ENCODE measurements at places on chromosomes 1 and 21.

- DNase-seq = no peak
Observed at GRCh38 chr1:184393962-184394361, 7.1 kb downstream of the C1orf21 start.

- no peak for DNase-seq
Observed at GRCh38 chr1:88490676-88491075, 193.4 kb upstream of the PKN2 start.

DNA sequence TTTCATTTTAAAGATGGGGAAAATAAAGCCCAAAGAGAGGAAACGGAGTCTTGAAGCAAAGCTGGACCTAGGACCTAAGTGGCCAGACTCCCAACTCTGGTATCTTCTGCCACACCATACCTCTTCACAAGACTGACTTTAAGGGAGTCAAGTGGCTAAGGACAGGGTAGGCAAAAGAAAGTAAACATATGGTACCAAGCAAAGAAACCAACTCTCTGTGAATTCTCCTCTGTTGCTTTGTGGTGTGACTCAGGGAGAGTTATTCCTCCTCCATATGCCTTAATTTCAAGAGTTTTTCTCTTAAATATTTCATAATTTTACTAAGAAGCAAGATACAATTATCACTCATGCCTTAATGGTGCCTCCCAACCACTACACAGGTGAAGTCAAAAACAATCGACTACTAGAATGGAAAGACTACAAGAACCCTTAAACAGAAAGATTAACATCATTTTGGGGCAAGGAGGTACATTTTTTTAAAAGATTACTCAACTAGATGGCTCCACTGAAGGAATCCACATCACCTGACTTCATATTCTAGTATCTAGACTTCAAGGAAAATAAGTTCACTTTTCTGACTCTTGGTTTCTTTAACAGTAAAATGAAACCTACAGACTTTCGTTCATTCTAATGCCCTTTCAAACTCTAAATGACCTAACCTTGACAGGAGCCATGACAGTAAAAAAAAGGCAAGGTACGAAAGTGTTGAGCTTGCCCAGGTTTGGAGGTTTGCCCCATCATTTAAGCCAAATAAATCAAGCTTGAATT lies 44.2 kb downstream of the LUZP1 start:
- no peak for DNase-seq

GRCh38 chr21:41622831-41623548 lies 115.0 kb upstream of the TMPRSS2 start:
- DNase-seq = no peak

- DNase-seq = no peak
Observed at GRCh38 chr21:30979054-30979453, 59.2 kb downstream of the KRTAP19-8 start.

- DNase-seq = no peak
Observed at GRCh38 chr1:81894867-81895266, 94.1 kb downstream of the ADGRL2 start.

DNA sequence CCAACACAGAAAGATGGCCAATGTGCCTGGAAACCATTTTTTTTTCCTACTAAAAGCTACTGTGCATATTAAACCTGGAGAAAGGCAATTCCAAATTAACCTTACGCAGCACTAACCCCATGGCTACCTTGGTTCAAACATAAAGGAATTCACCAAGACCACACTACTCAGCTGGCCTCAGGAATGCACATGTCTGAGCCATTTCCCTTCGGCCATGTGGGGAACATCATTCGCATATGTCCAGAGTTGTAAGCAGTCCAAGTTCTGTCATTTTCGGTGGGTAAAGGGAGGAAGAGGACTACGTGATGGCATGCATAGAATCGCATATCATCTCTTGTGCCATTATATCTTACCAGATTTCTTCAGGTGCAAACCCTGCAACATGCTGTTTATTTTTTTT lies 175.4 kb downstream of the NTMT2 start:
- DNase-seq = no peak

DNA sequence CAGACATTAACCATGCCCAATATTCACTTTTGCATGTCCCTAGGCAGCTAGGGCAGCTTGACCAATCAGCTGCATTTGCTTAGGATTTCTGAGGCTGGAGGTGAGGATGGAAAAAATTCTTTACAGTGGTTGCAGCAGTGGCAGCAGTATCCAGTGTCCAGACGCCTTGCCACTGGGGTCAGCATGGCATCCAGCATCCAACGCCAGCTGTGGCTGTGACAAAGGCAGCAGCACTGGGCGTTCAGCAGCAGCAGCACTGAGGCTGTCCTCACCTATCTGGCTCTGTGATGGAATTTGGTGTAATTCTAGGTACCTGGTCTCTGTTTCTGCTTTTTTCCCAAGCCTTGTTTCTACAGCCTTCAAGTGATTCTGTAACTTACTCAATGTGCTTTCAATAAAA lies 15.5 kb downstream of the RHBDL2 start:
- DNase-seq = no peak

- no peak for DNase-seq
Observed at GRCh38 chr1:160772331-160772730, 23.6 kb upstream of the LY9 start.

DNA sequence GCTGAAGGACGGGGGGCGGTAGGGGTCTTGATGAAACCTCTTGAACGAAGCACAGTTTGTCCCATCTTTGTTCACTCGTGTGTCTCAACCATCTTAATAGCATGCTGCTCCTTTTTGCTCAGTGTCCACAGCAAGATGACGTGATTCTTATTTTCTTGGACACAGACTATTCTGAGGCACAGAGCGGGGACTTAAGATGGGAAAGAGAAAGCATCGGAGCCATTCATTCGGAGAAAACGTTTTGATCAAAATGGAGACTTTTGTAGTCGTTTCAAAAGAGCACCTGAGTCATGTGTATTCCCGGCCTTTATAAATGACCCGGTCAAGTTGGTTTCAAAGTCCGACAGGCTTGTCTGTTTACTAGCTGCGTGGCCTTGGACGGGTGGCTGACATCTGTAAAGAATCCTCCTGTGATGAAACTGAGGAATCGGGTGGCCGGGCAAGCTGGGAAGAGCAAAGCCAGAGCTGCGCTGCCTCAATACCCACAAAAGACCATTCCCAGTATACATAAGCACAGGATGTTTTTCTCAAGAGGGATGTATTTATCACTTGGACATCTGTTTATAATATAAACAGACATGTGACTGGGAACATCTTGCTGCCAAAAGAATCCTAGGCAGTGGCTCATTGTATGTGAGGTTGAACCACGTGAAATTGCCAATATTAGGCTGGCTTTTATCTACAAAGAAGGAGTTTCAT lies 18.5 kb downstream of the ETS2 start:
- DNase-seq = no peak

- DNase-seq = no peak
Observed at GRCh38 chr1:226457307-226457712, 49.4 kb upstream of the PARP1 start.

GRCh38 chr1:160413716-160414115 lies 13.4 kb downstream of the VANGL2 start:
- DNase-seq = no peak

DNA sequence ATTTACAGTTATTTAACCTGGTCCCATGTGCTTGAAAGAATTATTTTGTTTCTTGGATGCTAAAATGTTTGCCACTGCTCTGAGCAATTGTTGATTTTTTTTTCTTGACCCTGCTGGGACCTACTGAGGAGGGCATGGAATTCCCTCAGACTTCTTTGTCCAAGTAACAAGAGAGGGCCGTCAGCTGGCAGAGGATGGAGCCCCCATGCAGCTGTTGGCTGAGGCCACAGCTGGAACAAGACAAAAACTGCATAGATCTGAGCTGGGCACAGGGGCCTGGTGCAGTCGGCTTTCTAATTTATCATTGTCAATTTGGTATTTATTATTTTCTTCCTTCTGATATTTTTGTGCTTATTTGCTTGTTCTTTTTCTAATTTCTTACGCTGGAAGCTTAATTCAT lies 39.6 kb upstream of the ABCG1 start:
- no peak for DNase-seq

DNA sequence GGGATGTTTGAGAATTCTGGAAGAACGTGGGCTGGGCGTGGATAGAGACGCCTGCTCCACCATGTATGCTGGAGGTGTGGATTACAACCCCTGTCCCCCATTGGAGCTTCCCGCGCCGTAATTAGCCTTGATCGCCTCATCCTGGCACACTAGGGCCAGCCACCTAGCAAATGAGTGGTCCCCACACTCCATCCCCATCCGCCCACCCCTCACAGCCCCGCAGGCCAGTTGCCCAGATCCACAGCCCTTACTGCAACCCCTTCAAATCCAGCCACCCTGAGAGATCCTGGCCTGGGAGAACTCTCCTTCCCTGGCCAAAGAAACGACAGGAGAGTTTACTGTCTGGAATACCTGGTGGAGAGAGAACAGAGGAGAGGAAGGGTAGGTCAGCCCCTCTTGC lies 375 bp upstream of the GJA4 start:
- no peak for DNase-seq

GRCh38 chr1:58264462-58264861 lies 282.1 kb downstream of the OMA1 start:
- DNase-seq = no peak

DNA sequence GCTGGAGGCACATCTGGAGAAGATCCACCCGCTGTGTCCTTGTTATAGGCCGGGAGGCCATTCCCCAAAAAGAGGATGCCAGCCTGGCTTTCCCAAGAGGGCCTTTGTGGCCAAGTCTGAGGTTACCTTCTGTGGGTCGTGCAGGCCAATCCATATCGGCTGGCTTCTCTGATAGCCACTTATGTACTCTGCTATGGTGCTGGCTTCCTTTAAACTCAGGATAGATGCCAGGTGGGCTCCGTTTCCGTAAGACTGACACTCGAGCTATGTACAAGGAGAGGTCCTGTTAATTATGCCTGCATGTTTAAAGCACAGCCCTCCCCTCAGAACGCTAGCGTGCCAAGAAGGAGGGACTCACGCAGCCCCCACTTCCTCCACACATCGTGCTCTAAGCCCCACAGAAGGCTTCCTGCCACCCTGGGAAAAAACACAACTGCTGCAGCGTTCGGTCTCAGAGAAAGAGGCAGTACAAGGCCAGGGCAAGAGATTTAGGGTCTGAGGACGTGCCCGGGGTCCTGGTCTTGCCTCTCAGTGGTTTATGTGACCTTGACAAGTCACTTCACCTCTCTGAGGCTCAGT lies 11.6 kb downstream of the REG4 start:
- no peak for DNase-seq

DNA sequence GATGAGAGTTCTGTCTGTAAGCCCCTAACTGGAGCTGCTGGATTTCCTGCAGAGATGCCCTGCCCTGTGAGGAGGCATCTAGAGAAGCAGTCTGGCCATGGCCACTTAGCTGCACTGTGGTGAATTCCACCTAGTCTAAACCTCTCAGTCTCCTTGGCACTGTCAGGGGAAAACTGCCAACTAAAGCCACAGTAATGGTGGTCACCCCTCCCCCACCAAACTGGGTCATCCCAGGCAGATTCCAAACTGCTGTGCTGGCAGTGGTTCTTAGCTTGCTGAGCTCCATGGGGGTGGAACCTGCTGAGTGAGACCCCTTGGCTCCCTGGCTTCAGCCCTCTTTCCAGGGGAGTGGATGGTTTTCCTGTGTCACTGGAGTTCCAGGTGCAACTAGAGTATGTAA lies 740.6 kb downstream of the RWDD3 start:
- no peak for DNase-seq
